ENCODE measurements at places on chromosomes 16 and 17.

DNA sequence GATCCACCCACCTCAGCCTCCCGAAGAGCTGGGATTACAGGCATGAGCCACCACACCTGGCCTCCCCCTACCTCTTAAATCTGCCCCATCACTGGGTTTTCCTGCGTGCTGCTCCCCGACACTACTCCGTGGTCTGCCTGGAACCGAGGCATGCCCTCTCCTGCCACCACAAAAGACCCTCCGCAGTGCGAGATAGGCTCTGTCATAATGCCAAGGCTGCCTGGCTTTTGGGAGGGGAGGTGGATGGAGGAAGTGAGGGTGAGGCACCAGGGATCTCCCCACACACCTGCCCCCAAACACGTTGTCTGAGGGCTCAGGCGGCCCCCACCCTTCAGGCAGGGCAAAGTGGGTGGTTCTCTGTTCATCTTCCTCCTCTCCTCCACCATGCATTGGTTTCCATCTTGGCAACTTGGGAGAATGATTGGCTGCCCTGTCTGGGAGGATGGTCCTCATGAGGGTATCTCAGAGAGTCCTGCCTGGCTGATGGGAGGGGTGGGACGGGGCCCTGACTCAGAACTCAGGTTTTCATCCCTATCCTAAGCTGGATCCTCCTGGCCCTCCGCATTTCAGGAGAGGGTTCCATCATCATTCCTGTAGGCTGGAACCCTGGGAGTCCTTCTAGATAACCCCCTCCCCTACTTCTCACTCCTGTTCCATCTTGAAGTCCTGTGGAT lies 23.2 kb downstream of the IGFBP4 start:
- no peak for DNase-seq

DNA sequence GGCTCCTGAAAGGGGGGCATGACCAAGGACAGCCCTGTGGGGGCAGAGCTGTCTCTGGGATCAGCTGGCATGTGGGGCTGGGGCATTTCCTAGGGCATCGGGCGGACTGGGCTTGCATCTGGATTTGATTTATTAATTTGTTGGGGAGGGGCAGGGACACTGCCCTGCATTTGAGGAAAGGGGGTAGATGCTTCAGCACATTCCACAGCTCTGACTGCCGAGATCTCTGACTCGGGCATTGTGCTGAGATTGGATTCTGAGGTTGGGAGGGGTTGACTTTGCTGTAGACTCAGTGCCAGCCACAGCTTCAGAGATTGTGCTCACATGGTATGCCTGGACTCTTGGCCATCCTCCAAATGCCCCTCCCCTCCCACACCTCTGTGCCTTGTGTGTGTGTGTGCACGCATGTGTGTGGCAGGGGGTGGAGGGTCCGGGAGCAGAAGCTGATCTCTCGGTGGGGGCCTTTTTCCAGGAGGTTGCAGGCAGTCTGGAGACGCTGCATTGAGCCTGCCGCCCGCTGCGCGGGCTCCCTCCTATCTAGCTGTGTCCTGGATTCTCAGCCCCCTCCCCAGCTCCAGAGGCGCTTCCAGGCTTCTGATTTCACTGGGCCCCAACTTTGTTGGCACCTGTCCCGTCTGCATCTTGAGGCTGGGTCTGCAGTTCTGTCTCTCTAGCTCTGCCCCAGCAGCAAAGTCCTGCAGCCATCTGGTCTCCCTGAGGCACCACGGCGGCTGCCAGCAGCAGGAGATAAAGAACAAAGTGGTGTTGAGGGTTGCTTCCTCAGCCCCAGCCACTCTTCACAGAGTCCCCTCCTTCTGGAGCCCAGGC lies 14.9 kb downstream of the IGFBP4 start:
- DNase-seq, result no peak

GRCh38 chr17:30567231-30568116 lies 90.3 kb downstream of the GOSR1 start:
- no peak for DNase-seq

DNA sequence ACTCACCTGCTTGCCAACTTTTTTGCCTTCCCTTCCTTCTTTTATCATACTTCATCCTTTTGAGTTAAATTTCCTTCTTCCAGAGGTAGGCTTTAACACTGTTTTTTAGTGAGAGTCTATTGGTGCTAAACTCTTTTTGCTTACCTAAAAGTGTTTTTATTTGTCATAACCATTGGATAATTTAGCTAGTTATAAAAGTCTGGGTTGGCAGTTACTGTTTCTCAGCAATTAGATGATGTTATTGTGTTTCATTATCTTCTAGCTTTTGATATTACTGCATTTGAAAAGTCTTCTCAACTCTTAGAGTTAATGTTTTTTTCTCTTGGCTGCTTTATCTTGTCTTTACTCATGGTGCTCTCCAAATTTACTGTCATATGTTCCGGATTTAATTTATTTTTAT lies 22.6 kb downstream of the ZNRF1 start:
- DNase-seq, result no peak

GRCh38 chr17:77132411-77133086 lies 8.2 kb upstream of the SEC14L1 start:
- no peak for DNase-seq

DNA sequence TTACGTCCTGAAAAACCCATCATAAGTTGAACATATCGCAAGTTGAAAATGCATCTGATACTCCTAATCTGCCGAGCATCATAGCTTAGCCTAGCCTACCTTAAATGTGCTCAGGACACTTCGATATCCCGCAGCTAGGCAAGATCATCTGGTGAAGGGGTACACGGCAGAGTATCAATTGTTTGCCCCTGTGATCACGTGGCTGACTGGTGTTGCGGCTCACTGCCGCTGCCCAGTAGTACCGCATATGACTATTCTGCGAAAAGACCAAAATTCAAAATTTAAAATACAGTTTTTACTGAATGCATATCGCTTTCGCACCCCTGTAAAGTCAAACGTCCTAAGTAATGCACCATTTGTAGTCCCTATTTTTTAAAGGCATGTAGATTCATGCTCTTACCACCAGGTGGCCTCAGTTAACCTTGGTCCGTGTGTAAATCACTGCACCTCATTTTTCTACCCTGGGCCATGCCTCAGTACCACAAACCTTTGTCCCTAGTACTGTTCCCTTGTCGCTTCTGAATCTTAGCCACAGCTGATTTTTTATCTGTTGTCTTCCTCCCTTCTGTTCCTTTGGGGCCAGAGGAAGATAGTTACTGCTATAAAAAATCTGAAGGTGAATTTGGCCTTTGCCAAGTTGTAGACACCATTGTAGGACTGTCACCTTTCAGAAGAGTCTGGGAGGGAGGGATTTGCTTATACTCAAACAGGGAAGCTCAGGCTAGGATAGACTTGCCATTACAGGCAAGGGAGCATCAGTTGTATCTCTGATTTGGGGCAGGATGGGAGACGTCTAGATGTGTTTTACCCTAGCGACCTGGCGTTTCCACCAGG lies 34.4 kb downstream of the WWP2 start:
- no peak for DNase-seq

GRCh38 chr17:57995076-57995956 lies 7.3 kb upstream of the VEZF1 start:
- peak; percentile 19 for DNase-seq

DNA sequence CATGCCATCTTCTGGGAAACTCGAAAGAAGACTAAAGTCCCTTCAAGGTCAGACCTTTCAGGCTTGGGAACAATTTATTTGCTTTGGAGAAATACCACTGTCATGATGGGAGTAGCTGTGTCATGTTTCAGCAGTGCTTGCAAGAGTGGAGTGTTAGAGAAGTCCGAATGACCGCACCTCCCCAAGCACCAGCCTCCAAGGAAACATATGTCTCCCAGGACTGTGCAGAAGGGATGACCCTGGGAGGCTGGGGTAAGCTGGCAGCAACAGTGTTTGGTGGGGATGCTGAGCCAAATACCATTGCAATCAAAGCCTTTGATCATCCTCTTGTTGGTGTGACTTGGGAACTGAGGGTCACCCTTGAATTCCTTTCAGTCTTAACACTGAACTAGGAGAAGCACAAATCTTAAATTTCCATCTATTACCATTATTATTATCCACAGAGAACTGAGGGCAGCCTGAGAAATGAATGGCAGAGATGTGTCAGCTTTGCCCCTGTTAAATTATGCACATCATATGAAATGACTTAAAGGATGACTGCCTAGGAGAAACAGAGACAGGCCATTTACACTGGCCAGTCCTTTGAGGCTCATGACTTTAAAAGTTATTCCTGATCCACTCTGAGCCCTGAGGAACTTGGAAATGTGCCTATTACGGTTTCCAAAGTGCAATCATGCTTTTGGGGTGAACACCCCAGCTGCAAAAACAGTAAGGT lies 244.9 kb downstream of the CA10 start:
- no peak for DNase-seq

- no peak for DNase-seq
Observed at GRCh38 chr17:15038656-15039055, 226.5 kb downstream of the PMP22 start.

DNA sequence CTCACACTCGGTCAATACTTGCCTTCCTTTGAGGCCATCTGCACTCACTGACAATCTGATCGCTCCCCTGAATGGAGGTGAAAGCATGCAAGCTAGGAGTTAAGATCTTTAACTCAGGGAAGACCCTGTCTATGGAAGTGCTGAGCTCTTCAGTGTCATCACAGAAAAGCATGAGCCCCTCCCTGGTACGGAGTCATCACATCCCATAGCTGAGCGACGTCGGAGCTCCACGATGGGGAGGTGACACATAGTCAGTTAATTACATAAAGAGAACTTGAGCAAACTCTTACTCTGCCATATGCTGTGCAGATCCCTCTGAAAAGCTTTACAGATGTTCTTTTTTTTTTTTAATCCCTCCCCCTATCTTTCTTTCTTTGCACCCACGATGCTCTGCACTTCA lies 463.2 kb downstream of the WWOX start:
- no peak for DNase-seq
